ENCODE measurements at places on chromosomes 3 and 15.

GRCh38 chr3:100506355-100506754 lies 13.9 kb downstream of the TMEM45A start:
- no peak for DNase-seq

GRCh38 chr3:158780766-158781165 lies 21.1 kb upstream of the MFSD1 start:
- no peak for DNase-seq

- no peak for DNase-seq
These were observed 57.1 kb downstream of the CLDN1 start for GRCh38 chr3:190265126-190265525.

GRCh38 chr15:69297642-69298353 lies 914 bp upstream of the PAQR5 start:
- no peak for DNase-seq
